ENCODE measurements at places on chromosomes 13 and 19.

GRCh38 chr13:23558675-23559536 lies 11.3 kb upstream of the TNFRSF19 start:
- peak; percentile 87 for DNase-seq

GRCh38 chr13:27533155-27533643 lies 82.8 kb upstream of the MTIF3 start:
- peak; percentile 72 for DNase-seq

GRCh38 chr19:33292595-33293254 lies 9.6 kb downstream of the CEBPA start:
- peak; percentile 60 for DNase-seq

GRCh38 chr13:23921451-23921888 lies 24.2 kb upstream of the C1QTNF9B start:
- DNase-seq, result peak; percentile 62

GRCh38 chr13:101838323-101838722 lies 385.8 kb downstream of the ITGBL1 start:
- DNase-seq, result peak; percentile 20

GRCh38 chr19:45161738-45162607 lies 1.2 kb upstream of the NKPD1 start:
- peak; percentile 40 for DNase-seq
